Esophagus muscularis mucosa (tissue), 4 donors: ENCODE measurements at places on chromosomes 11 and 22. TPM values are rescaled to one million over a fixed set of nuclear protein-coding genes. Genes with fewer than 3 reads are reported as not detected.

Gene RFPL3
- total RNA-seq, result not detected

Gene LRRN4CL
- 38.3 TPM for total RNA-seq

Gene OR4C46
- not detected for total RNA-seq

Gene ANO9
- total RNA-seq, result 0.42 TPM

Gene UFD1
- 56.9 TPM for total RNA-seq

Gene TSPAN4
- total RNA-seq, result 150 TPM
